Right forelimb (tissue), 1 donor: ENCODE measurements at places on chromosomes 4 and X.

- DNase-seq = no peak
These were observed 59.3 kb downstream of the AFF1 start for GRCh38 chr4:86993909-86994681.

GRCh38 chr4:108544481-108544880, 75.9 kb upstream of the RPL34 start:
- no peak for DNase-seq

DNA sequence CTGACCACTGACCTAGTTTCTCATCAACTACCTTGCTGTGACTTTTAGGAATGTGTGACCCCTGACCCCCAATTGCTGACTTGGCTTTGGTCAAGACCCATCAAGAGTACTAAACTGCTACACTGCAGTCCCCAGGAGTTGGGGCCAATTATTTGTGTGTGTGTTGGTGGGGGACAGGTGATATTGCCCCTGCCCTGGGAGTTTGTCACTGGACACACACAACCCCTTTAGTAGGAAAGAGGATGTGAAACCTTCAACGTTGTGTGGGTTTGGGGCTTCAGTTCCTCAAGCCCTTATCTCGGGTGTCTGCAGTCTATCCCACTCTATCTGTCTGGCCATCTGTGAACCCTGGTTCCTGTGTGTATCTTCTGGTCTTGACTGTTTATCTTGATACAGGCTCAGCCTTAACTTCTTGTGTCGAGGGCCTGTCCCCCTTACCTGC, 6.5 kb downstream of the SASH3 start:
- DNase-seq = no peak

DNA sequence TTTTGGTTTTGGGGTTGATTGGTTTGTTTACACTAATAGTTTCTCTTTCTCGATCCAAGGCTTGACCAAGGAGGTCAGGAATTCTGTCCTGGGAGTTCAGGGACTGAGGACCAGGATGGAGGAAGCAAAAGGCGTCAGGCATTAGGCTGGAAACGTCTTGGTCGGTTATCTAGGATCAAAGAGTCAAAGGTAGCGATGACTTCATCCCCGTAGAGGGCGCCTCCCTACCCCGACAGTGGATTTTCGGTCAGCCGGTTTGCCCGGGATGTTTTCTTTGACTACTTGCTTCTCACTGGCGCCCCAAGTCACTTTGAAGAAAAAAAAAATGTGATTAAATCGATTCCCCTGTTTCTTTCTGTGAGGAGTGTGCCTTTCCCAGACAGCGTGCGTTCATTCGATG, 980 bp upstream of the FHDC1 start:
- DNase-seq = no peak

DNA sequence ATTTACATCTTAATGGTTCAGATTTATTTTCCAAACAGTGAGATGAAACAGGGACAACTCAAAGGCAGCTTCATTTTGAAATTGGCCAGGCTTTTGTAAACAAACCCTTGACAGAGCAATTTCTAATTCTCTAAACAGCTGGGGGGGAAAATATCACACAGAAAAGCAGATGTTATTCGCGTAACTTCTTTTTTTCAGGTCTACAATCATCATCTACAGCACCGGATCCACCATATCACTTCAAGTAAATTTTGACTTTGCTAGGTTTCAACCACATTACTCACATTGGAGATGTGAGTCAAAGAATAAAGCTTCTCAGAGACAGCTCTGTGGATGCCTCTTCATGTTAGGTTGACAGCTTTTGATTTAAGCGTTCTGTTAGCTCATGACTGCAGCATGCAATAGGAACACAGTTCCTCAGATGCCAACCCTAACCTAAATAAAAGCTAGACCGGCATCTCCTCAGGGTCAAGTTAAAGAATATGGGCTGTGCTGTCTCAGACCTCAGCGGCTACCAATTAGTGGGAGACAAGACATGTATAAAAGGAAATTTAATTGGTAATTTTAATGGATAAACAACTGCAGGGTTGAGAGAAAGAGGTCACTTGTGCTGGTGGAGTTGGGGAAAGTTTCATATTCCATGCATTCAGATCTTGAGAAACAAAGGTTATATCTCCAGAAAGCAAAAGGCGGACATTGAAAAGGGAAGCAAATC, 26.8 kb downstream of the AMELX start:
- no peak for DNase-seq

GRCh38 chr4:5882947-5883346, 9.9 kb downstream of the CRMP1 start:
- no peak for DNase-seq

- no peak for DNase-seq
These were observed 162.5 kb upstream of the BCOR start for GRCh38 chrX:40260146-40260747.

- DNase-seq = peak; percentile 60
These were observed 327.1 kb upstream of the GIMD1 start for GRCh38 chr4:106695501-106696262.
